Muscle of leg (tissue), 16 donors: ENCODE measurements at places on chromosomes 11 and 22. TPM values are rescaled to one million over a fixed set of nuclear protein-coding genes. Genes with fewer than 3 reads are reported as not detected.

- H3K27ac ChIP-seq, result no peak overlapping the region
- no peaks in the 10 kb centered on the region for H3K36me3 ChIP-seq
- no peaks in the 10 kb centered on the region for H3K27me3 ChIP-seq
These were observed 472.3 kb downstream of the FAM181B start for GRCh38 chr11:82261367-82261766.

GRCh38 chr11:91967691-91968045 is 256.9 kb upstream of the FAT3 start:
- peak; percentile 76 for DNase-seq
- no peaks in the 10 kb centered on the region for H3K36me3 ChIP-seq
- no peaks in the 10 kb centered on the region for H3K27me3 ChIP-seq
- no peak overlapping the region for H3K27ac ChIP-seq
- no peaks in the 10 kb centered on the region for H3K4me1 ChIP-seq

- H3K36me3 ChIP-seq, result no peaks in the 10 kb centered on the region
- peaks cover 36% of the 10 kb centered on the region for H3K4me1 ChIP-seq
- DNase-seq, result peak; percentile 85
- peak overlapping the region; percentile 87 for H3K27ac ChIP-seq
- H3K27me3 ChIP-seq, result peaks cover 10% of the 10 kb centered on the region
These were observed 2.1 kb downstream of the CCDC88B start for GRCh38 chr11:64341851-64342791.

DNA sequence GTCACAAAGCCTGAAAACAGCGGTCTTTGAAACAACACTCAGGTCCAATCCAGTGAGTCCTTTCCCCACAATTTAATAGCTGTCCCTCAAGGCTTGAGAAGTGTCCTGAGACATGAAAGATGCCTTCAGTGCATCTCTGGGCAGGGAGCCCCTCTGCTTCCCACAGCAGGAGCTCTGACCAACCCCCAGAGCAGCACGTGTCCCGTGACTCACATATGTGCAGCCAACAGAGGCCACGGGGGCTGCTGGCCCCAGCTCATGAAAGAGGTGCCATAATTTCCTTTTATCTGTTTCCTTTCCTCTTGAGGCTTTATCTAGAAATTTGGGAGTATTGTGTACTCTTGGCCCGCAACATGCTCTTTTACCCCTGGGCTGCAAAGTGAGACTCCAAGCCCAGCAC is 33.2 kb upstream of the LMO1 start:
- no peak overlapping the region for H3K27ac ChIP-seq
- no peak overlapping the region for H3K4me3 ChIP-seq
- no peak for DNase-seq
- peaks cover 3% of the 10 kb centered on the region for H3K4me1 ChIP-seq

GRCh38 chr11:1797391-1798125 is 33.8 kb upstream of the CTSD start:
- no peaks in the 10 kb centered on the region for H3K36me3 ChIP-seq
- H3K27ac ChIP-seq, result no peak overlapping the region
- no peak overlapping the region for H3K4me3 ChIP-seq
- no peaks in the 10 kb centered on the region for H3K4me1 ChIP-seq
- DNase-seq, result no peak

DNA sequence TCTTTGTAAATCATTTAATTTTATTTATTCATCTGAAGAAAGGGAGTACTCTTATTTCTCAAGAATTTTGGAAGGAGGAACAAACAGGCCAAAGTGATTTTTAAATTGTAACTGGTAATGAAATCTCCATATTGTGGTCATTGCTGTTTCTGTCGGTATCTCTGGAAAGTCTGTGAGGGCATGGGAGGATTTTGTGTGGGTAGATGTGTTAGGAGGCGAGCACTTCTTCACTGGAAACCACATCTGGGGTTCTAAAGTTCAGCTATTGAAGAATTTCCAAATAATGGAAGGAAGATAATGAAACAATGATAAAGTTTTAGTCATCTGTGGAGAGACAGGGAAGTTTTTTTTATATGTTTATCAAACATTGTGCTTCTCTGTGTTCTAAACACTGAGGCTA is 6.6 kb downstream of the TRIM34 start:
- no peak overlapping the region for H3K4me3 ChIP-seq
- peaks cover 6% of the 10 kb centered on the region for H3K36me3 ChIP-seq
- H3K27me3 ChIP-seq, result no peaks in the 10 kb centered on the region
- no peaks in the 10 kb centered on the region for H3K4me1 ChIP-seq

DNA sequence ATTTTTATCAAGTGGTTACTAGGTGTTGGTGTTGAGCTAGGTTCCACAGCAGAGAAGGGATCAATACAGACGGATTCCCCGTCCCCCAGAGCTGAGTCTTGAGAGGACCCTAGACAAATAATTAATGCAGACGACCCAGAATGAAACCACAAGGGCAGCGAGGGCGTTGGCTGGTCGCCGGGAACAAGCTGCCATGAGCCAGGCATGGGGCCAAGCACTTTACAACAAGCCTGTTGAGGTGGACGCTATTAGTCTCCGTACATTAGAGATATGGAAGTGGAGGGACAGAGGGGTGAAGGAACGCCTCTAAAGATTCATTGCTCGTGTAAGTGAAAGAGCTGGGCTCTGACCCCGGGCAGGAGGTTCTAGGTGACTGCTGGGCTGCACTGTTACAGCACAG is 77.1 kb upstream of the EIF3D start:
- no peaks in the 10 kb centered on the region for H3K36me3 ChIP-seq
- no peak overlapping the region for H3K27ac ChIP-seq
- no peak for DNase-seq
- H3K4me3 ChIP-seq, result no peak overlapping the region
- peaks cover 10% of the 10 kb centered on the region for H3K27me3 ChIP-seq
- H3K4me1 ChIP-seq, result no peaks in the 10 kb centered on the region

TPBGL gene
- 0.22 TPM for polyA plus RNA-seq

POLD4 gene
- 29.7 TPM for polyA plus RNA-seq

FIBP gene
- 52.9 TPM for polyA plus RNA-seq

MUC15 gene
- not detected for polyA plus RNA-seq

LARGE2 gene
- 0.75 TPM for polyA plus RNA-seq

SPI1 gene
- polyA plus RNA-seq, result 7.4 TPM

INS gene
- polyA plus RNA-seq, result not detected
